Activated naive CD8-positive, alpha-beta T cell treated with anti-CD3 and anti-CD28 coated beads, Interleukin-2, amount 50 U/mL, for 16 hours (primary cell): ENCODE measurements at places on chromosomes 4 and X.

GRCh38 chrX:119984652-119985051, 41.1 kb upstream of the NKAP start:
- DNase-seq, result no peak

- DNase-seq, result no peak
Observed at GRCh38 chr4:76199664-76200211, 13.9 kb downstream of the SCARB2 start.

- DNase-seq, result no peak
Observed at GRCh38 chrX:8404471-8404870, 60.2 kb upstream of the VCX3B start.

DNA sequence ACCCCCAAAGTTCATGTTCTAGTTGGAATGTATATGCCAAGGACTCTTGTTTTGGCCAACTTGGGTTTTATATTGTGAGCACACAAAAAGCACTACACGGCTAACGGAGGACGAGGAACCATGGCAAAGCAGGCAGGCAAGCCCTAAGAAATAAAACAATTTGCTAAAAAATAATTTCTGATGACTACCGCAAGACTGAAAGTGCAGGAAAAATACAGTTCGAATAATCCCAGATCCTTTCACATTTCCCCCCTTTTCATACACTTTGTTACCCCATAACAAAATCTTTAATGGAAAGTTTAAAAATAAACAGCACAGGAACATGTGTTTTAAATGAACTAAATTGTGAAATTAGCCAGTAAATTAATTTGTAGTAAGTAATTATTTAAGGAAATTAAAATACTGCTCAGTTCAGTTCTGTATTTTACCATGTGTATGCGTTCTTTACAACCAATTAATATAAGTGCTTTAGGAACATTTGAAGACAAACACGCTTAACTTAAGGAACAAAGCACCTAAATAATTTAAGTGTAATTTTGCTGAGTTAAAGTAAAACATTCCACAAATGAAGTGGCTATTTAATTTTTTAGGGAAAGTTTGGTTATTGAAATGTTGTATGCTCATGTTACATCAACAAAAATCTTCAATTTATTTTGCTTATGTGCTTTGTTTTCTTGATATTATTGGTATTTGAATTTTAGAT, 12.4 kb upstream of the PITX2 start:
- DNase-seq, result no peak

DNA sequence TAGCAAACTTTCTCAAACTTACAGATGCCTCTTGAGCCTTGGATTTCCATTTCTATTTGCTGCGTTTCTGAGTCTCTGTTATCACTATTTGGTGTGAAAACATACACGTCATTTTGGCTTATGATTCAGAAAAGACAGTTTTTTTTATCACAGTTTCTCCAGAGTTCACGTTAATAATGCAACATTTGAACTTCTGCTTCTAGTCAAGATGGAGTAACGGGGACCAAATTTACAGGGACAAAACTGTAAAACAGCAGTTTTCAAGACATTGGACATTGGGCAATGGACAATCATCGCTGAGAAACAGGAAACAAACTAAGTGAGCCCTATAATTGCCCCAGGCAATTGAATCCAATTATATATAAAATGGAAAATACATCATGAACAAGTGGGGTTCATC, 36.2 kb upstream of the TASL start:
- DNase-seq, result no peak

GRCh38 chr4:35900286-35901243, 343.7 kb downstream of the ARAP2 start:
- DNase-seq, result no peak

DNA sequence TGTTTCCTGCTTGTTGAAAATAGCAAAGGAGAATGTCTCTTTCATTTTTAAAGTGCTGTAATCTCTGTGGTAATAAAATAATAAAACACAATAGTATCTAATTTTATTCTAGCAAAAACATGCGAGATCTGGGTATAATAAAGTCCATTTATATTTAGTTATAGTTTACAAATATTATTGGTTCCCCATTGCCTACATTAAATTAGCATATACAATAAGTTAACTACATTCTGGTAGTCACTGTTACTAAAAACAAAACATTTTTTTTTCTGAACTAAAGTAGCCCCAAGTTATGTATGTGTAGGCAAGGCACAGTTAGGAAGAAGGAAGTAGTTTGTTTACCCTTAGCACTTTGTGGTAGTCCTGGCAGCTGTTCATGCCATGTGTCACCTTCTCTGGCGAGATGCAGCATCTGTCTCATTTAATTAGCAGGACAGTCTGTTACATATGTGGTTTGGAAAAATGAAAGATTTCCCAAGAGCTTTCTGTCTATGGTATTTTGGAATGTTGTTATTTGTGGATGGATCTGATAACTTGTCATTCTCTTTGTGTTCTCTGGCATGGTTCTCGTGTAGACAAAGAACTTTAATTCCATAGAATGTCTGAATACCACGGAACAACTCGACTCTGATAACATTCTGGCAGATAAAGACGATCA, 231.3 kb upstream of the PITX2 start:
- no peak for DNase-seq

DNA sequence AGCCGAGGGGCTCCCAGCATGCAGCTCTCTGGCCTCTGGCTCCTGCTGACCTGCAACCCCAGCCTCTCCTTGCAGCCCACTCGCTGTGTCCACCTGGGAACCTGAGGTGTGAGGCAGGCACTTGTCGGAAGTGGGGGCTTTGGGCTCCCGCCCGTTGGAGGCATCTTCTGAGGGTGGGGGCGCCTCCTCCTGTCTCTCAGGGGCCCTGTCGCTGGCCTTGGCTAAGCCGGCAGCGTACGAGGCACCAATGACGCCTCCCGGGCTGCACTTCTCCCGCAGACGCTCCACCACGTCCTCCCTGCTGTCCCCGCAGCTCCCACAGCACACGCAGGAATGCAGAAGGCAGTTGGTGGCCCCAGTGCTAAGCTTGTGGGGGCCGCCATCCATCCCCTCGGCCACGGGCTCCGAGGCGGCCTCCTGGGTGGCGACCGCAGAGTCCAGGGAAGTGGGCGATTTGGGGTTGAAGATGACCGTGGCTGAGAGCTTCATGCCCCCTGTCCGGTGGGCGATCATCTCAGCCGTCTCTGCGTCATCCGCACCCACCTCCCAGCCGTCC, 42.5 kb upstream of the MXD4 start:
- no peak for DNase-seq

DNA sequence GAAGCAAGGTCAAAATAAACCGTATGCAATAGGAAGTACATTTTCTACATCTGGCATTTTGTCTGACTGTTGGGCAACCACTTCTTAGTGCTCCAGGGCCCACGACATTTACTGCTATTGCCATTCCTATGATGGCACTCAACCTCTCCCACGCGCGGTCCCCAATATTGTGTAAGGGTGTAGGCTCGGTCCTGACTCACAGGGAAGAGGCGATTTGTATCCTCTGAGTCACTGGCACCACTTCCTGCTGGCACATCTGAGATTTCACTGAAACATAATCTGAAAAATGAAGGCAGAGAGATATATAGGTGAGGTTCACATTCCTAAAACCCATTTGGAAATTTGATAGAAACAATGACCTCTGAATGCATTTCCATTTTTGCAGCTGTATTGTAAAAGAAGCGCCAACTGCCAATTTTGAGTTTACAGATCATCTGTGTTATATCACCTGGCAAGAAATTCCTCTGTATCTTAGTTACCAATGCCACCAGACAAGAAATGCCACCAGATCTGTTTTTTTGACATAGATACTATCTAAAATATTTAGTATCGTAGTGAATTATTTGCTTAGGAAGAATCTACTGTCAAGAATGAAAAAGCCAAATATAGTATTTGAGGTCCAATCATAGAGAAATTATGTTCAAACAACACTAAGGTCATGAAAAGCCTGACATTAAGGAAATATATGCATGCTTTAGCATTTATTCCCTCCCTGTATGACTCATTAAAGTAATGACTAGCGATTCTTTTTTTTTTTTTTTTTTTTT, 9.8 kb downstream of the EREG start:
- DNase-seq, result no peak

DNA sequence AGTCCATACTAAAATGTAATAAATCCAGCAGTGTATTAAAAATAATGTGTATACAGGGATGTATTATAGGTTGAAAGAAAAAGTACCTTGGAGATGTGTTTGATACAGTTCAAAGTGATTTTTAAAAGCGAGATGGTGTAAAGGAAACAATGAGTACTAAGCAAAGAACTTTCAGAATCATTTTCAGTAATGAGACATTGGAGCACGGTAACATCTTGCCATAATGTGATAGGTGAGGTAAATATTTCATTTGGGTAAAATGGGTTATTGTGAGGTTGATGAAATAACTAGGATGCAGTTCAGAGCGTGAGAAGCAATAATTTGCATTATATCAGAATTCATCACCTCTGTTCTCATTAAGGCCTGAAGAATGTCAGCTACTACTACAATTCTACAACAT, 25.9 kb downstream of the EIF2S3 start:
- no peak for DNase-seq

GRCh38 chr4:112284662-112285411, 867 bp downstream of the TIFA start:
- no peak for DNase-seq

- DNase-seq, result no peak
Observed at GRCh38 chrX:103913356-103914020, 48.9 kb upstream of the TMSB15B start.

- no peak for DNase-seq
Observed at GRCh38 chr4:20042769-20043168, 208.9 kb upstream of the SLIT2 start.

DNA sequence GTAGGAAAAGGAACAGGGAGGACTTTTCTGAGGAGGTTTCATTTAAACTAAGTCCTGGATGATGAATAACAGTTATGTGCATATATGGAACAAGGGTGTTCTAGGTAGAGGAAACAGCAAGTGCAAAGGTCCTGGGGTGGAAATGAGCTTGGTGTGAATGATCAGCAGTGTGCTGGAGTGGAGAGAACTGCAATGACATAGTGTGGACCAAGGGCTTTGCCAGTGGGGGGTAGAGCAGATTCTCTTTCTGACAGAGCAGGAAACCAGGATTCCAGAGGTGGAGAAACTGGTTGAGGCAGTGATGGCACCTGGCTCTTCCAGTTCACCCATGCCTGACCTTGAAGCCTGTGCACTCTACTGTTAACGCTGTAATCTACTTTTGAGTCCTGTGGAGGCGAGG, 1.7 kb downstream of the PPP1R3F start:
- DNase-seq, result no peak

DNA sequence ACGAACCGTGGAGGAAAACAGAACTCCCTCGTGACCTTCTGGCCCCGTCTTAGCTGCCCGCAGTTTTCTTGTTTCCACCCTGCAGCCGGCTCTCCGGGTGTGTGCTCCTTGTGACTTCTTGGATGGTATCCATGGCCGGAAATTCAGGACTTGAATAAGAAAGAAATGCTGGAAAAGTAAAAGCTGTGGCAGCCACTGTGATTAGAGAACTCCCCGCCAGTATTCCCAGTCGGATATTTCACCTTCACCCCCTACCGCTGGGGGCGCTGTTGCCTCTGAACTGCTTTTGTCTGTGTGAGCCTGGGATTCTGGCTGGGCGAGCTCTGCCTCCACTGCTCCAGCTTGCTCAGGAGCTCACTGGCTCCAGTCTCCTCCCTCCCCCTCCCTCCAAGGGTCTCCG, 41.5 kb upstream of the CYP4V2 start:
- DNase-seq, result no peak

- DNase-seq, result no peak
Observed at GRCh38 chr4:165209796-165210195, 2.4 kb downstream of the KLHL2 start.

DNA sequence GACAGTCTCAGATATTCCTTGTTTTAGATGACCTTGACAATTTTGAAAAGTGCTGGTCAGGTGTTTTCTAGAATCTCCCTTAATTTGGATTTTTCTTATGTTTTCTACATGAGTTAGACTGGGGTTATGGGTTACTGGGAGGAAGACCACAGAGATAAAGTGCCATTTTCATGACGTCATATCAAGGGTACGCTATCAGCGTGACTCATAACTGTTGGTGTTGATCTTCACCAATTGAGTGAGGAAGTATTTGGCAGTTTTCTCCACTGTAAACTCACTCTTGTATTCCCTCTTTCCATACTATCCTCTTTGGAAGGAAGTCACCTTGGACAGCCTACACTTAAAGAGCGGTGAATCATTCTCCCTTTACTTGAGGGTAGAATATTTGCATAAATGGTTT, 56.9 kb downstream of the MAGEC1 start:
- DNase-seq, result no peak

GRCh38 chr4:41549478-41549877, 11.5 kb downstream of the LIMCH1 start:
- no peak for DNase-seq

GRCh38 chr4:107258359-107258758, 222.2 kb upstream of the DKK2 start:
- no peak for DNase-seq

DNA sequence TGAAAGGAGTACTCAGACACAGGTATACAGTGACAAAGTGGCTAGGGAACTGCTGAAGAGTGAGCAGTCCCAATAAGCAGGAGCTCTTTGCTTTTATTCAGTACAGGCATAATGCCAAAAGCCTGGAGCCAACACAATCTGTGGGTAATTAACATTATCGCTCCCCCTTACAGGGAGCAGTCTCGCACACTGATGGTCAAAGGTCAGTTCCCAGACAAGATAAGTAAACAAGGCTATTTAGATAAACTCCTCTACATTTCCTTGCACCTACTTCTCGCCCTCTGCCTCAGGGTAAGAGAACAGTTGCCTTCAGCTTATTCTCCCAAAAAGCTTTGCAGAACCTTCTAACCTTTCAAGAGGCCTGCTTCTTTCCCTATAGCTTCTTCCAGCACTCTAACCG, 73.9 kb upstream of the TAF9B start:
- no peak for DNase-seq

DNA sequence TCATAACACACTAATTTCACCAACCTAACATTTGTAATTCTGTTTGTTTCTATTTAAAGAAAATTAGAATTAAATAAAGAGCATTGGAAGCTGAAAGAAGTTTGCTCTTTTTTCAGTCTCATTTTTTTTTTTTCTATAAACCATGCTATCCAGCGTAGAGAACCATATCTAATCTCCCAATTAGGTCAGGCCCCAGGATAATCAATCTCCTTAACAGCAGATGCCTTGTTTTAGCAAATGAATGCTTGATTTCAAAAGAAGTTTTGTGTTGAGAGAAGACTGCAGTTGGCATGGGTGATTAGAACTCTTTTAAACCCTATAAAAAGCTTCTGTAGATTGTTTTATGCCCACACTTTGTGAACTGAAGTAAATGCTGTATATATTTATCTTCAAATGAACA, 15.6 kb upstream of the MAD2L1 start:
- no peak for DNase-seq

DNA sequence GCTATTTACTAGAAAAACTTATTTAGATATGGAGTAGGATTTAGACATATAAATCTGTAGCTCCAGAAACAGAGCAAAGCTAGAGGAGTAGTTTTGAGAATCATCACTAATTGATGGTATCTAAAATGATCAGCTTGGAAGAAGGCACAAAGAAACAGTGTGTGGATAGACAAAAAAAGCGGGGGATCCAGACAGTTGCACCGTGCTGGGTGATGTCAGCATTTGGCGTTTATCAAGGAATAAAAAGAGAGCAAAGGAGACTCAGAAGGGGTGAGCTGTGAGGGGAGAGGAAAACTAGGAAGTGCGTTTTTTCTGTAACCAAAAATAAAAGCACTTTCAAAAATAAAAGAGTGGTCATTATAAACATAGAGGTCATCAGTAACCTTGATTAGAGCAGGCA, 90.5 kb upstream of the GPRIN3 start:
- no peak for DNase-seq

GRCh38 chrX:150163956-150164726, 199.0 kb upstream of the MAMLD1 start:
- DNase-seq, result no peak
